CD4-positive, alpha-beta T cell treated with Interleukin-10 for 1 hour (primary cell): ENCODE measurements at places on chromosomes 1 and 21.

- DNase-seq = no peak
Measured at GRCh38 chr1:194644528-194644927, 1458.1 kb upstream of the B3GALT2 start.

DNA sequence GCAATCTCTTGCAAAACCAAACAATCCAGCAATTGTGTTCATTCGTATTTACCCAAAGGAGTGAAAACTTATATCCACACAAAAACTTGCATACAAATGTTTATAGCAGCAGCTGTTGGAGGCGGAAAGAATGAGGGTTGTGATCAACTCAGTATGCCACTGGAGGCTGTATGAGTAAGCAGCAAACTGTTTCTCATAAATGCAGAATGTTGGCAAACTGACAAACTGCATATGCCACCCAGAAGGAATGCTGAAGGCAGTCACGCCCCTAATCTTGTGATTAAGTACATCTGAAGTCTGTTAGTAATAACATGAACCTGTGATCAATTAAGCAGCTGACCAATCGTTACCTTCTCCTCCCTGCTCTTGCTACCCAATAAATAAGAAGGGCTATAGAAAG is 60.5 kb upstream of the CR2 start:
- no peak for DNase-seq

- no peak for DNase-seq
Measured at GRCh38 chr1:234564035-234565029, 45.6 kb downstream of the IRF2BP2 start.

GRCh38 chr1:199124351-199124750 is 485.5 kb downstream of the PTPRC start:
- DNase-seq = no peak

DNA sequence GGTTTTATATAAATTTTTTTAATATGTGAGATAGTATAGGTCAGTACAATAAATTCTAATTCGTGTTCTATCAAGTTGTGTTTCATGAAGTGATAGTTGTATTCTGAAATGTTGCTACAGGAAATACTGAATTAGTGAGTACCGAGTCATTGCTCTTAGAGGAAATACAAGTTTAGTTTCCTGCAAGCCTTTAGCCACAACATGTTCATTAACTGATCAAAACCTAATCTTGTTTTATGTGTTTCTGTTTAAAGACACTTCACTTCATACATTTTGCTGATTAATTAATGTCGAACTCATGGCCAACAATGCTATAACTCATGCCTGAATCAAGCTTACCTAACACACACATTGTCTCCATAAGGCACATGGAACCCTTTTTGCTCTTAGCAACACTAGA is 43.6 kb downstream of the LRRC7 start:
- no peak for DNase-seq

- no peak for DNase-seq
Measured at GRCh38 chr1:108053270-108054013, 88.5 kb upstream of the VAV3 start.

DNA sequence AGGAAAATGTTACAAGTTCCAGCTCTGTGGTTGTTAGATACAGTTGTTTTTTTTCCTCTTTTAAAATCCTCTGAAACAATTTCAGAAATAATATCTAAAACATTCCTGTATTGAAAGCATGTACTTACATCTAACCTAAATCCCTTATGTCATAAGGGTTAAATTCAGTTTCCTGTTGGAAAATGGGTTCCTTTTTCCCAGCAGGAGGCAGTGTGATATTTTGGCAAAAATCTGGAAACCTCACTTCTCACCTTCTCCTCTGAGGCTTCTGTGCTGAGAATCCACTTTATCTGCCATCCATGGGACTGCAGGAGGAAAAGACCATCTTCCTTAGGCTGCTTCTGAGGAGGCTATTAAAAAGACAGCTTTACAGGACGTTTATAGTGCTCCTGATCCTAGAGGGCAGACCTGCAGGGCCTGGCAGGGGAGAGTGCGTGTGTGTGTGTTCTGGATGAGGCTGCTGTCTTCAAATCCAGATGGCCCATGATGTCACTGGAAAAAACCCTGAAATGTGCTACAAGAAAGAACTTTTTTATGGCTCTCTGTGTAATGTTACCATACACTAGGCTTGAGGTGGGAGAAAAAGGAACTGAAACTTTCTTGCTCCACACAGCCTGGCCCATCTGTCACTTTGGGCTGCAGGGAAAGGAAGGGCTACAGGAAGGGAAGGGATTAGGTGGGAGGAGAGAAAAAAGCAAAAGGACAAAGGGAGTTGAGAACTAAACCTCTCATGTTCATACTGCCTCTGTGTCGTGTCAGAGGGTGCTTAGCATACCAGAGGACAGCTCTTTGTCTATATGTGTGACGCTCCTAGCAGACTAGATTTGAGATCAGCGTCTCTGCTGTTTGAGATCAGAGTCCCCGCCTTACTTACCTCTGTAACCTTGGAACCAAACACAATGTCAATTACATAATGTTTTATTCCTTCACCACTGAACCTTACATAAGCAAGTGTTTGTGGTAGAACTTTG is 379.2 kb upstream of the SPAG17 start:
- no peak for DNase-seq

- no peak for DNase-seq
Measured at GRCh38 chr1:85397490-85398032, 67.4 kb downstream of the DDAH1 start.

DNA sequence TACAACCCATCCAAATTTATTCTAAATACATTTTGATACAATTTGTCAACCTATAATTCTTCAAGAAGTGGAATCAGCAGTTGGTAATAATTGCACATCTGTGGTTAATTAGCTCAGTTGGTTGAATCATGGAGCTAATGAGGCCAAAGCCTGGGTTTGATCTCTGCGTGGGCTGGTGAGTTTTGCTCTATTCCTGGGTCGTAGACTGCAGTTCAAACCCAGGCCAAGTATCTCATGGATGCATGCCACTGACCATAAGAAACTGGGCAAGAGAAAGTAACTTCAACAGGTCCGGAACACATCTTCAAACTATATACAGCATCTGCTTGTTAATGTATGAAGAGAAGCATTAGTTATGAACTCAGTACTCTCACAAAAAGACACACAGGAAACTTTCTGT is 779.7 kb downstream of the USP25 start:
- no peak for DNase-seq

DNA sequence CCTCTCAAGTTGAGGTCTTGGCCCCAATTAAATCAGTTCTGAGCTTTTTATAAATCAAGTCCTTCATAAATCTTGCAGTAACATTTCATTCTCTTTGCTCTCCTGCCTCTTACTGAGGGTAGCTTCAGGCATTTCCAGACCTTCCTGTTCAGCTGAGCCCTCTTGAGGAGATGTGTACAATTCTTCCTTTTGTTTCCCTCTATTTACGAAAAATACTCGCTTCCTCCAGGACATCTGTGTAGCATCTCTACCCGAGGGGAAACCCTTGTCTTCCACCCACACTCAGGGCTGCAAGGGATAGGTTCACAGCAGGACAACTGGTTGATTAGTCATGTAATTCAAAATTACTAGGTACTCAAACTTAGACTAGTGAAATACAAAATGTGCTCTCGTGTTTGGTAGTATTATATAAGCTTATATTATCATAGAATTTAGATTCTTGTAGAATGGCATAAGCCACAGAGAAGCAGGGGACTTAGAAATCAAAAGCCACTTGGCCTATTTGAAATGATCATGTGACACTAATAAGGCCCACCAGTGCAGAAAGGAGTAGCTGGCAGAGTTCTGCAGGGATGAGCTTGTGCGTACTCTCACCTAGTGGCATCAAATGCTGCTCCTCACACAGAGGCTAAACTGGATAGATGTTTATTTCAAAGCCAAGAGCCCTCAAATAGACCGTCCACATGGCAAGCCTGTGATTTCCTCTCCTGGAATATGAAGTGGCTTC is 126.7 kb downstream of the GDAP2 start:
- no peak for DNase-seq

GRCh38 chr1:196887515-196888239 is at the start of gene CFHR4:
CFHR4 (plus strand) TSS chr1:196888052; CDS start chr1:196888151, 99 bp downstream.
- DNase-seq = no peak

- peak; percentile 26 for DNase-seq
Measured at GRCh38 chr1:91884459-91885212, 1.3 kb downstream of the TGFBR3 start.
